ENCODE measurements at places on chromosomes 7 and 10.

DNA sequence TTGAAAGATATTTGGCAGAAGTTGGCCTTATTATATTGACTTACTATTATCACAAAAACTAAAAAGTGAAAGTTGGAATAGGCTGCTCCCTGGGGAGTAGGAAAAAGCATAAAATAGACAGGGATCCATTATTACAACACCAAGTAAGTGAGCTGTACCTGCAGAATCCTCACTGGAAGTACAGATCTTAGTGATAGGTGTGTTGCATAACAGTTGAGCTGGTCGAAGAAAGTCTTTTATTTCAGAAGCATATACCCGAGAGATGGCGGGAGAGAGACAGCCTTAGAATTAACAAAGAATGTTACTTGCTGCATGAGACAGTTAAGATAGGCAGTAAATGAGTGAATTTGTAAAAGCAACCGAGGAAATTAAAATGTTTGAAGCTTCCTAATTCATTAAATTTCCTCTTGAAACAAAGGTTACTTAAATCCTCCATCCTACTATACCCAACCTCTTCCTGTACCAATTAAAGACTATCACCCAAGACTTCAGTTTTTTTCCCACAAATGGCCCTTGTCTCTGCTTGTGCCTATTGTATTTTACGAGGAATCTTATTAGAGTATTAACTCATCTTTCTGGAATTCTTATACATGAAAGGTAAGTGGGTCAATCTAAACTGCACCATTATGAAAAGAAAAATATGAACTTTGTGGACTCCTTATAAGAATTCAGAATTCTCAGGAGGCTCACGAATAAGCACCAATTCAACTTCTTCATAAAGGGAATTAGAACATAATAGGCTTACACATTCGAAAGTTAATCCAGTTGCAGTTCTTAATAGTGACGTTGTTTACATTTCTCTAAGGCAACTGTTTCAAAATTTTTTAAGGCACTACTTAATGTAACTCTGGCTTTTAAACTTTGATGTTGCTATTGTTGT is 56.2 kb downstream of the CREM start:
- no peak for DNase-seq

- DNase-seq: no peak
Measured at GRCh38 chr10:69944761-69945160, 107.9 kb upstream of the MACROH2A2 start.

- DNase-seq: no peak
Measured at GRCh38 chr7:50660040-50660829, 95.0 kb upstream of the DDC start.

- no peak for DNase-seq
Measured at GRCh38 chr10:76892766-76893479, 744.7 kb downstream of the KCNMA1 start.

GRCh38 chr7:153407291-153408046 is 644.7 kb upstream of the DPP6 start:
- no peak for DNase-seq

GRCh38 chr7:18828260-18828993 is 289.0 kb downstream of the TWIST1 start:
- no peak for DNase-seq

DNA sequence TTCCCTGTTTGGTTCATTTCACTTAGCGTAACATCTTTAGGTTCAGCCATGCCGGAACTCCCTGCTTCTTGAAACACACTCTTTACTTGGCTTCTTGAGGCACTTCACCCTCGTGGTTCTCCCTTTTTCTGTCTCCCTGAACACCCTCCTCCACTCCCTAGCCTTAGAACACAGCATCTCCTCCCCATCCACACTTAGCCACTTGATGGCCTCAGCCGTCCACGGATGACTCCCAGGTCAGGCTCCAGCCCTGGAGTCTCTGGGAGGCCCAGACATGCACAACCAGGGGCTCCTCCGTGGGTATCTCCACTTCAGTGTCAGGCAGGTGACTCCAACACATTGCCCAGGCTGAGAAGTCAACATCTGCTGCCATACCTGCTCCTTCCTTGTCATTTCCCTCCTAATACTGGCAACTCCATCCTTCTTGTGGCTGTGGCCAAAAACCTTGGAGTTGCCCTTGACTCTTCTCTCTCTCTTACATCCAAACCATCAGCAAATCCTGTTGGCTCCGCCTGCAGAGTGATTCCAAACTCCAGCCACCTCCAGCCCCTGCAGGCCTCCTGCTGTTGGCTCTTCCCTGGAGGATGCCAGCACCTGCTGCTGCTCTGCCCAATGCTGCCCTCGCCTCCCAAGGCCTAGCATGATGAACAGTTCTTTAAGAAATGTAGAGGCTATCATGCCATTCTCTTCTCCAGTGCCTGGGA is 8.4 kb upstream of the INMT start:
- no peak for DNase-seq

DNA sequence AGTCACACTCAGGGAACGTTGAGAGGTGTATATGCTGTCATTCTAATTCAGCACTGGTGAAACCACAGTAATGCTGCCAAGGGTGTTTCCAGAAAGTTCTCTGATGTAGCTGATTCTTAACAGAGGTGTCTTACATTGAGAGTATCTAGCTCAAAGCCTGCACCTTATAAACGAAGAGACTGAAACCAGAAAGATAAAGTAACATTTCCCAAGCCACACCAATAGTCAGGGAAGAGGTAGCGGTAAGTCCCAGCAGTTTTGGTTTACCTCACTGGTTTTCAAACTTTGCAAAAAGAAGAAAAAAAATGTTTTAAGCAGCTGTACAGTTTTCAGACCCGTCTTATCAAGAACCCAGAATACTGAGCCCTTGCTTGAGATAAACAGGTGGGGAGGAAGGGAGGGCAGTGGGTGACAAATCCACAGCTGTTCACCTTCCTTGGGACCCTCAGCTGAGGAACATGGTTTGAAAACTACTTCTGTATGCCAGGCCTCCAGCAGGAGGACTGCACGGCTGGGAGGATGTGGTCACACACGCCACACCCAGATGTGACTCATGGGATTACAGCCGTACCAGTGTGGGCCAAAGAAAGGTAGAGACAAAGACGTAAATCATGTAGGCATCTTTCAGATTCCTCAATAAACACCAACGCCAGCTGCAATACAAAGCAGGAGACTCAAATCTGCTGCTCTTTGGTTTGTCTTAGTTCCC is 63.9 kb upstream of the GSDME start:
- DNase-seq: peak; percentile 44

- no peak for DNase-seq
Measured at GRCh38 chr7:74623135-74623534, 34.4 kb upstream of the GTF2I start.

DNA sequence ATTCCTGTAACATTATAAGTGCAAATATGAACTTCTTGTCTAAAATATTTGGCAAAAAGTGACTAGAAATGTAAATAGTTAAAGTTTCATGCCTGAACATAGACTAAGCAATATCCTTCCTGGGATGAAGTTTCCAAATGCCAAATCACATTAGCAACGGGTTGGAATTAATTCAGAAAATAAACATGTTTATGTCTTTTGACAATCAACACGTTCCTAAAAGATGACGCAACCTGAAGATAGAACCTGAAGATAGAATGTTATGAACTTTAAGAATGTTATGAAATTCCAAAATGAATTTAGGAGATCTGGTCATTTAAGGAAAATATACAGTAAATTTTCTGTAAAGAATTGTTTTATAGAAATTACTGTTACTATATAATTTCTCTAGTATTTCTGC is 9.2 kb downstream of the LAMB4 start:
- DNase-seq: no peak

DNA sequence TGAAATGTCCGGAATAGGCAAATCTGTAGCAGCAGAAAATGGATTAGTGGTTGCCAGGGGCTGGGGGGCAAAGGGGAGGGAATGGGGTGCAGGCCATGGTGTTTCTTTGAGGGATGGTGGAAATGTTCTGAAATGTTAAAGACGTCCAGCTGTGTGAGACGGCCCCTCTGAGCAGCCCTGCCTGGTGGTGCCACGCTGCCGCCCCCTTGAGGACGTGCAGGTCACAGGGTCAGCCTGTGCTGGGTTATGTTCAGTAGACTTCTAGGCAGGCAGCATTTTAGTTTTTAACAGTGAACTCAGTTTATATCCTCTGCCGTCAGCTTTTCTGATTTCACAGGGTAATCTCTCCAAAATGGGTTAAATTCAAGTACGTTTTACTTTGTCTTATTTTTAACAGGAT is 9.4 kb downstream of the NUB1 start:
- peak; percentile 35 for DNase-seq

GRCh38 chr10:44339218-44339617 is 45.7 kb downstream of the CXCL12 start:
- no peak for DNase-seq

DNA sequence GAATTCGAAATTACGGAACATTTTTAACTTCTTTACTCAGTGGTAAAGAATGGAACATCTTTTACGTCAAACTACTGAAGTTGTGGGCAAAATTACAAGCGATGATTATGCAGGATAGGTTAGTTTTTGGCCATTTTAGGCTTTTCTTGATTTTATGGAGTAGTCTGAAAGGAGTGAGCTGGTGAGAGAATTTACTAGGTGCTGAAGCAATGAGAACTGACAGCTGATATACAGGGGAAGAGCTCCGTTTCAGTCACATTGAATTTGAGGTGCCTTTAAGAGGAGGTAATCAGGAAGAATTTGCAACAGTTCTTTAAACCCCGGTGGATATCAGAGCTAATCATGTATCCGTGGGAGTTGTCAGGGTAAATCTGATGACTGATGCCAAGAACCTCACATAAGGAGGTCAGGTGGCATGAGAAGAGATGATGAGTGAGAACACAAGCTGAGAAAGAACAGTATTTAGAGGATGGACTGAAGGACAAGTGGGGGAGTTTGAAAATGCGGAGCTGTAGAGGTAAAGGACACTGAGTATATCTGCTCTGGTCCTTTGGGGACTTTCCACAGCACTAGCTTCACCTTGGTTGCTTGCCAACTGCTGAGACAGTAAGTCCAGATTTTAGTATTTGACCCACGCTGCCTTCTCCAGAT is 104.3 kb downstream of the AHR start:
- DNase-seq: no peak

DNA sequence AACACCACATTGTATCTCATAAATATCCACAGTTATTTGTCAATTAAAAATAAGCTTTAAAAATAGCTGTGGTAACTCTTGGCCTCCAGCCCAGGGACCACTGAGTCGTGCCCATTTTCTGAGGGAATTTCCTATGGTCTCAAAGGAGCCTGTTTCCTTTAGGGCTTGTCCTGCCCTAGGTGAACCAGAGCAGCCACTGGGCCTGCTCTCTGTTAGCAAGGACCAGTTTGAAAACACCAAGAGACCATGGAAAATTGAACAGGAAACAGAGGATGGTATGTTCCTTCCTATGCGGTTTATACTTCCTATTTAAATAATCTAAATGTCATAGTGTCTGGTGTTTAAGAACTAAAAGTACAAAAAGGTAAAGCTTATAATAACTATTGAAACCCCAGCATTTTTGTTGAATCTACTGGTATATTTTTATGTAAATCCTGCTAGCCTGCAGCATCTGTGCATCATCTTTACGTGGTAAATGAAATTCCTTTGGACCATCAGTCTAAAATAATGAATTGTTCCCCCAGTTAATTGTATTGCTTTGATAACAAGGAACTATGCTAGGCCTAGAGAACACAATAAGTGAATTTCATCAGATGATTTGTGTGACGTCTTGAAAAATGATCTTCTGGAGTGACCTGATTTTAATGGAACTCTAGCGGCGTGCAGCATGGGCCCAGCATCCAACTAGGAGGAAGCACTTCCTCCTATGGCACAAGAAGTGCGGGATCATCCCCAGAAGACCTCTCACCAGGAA is 333.7 kb downstream of the GFRA1 start:
- DNase-seq: no peak

DNA sequence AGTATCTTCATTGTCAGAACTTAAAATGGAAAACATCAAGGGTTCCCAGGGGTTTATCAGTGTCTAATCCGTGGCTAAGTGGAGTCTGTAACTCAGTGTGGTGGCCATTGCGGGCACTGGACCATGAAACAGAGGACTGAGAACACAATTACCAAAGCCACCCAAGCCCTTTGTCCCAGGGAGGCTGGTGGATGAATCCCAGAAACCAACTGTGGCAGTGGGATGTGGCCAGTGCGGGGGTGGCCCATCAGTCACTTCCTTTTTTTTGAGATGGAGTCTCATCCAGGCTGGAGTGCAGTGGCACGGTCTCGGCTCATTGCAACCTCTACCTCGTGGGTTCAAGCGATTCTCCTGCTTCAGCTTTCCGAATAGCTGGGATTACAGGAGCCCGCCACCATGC is 61.8 kb downstream of the TACC2 start:
- DNase-seq: no peak

DNA sequence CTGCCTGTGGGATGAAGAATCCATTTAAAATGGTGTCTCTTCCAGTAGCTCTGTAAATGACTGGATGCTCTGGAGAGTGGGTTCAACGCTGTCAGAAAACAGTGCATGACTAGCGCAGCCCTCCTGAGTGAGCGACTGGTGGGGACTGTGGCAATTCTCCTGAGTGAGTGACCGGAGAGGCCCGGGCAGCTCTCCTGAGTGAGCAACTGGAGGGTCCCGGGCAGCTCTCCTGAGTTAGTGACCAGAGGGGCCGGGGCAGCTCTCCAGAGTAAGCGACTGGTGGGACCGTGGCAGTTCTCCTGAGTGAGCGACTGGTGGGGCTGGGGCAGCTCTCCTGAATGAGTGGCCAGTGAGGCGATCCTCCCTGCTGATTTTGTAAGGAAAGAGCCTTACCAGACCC is 85.5 kb downstream of the WDR37 start:
- no peak for DNase-seq

GRCh38 chr10:114294549-114294948 is 55.5 kb downstream of the VWA2 start:
- DNase-seq: no peak

GRCh38 chr7:106778656-106779250 is 86.3 kb upstream of the PIK3CG start:
- no peak for DNase-seq

DNA sequence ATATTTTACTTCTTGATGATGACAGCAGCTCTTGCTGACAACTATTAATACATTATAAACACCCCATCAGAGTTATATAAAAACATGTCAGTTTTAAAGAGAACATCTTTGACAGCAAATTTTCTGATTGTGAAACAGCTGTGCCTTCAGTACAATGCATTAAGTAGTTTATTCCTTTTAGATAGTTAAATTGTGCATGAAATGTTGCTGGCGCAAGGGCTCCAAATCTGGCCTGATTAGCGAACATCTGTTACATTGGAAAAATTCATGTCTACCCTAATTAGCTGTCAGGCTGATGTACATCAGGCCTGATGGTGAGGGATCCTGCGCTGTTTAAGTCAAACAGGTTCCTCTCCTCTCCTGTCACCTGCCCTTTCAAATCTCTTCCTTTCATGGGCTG is 171.9 kb upstream of the SP8 start:
- no peak for DNase-seq

GRCh38 chr10:84076047-84076388 is 63.3 kb upstream of the GHITM start:
- no peak for DNase-seq

- DNase-seq: no peak
Measured at GRCh38 chr7:66638309-66639099, 9.8 kb downstream of the KCTD7 start.

GRCh38 chr10:132740588-132740987 is 45.4 kb downstream of the NKX6-2 start:
- DNase-seq: no peak

GRCh38 chr10:79555354-79556309 is 4.6 kb downstream of the SFTPA2 start:
- no peak for DNase-seq

- no peak for DNase-seq
Measured at GRCh38 chr7:104814671-104815400, 199.2 kb upstream of the KMT2E start.

All from stimulated activated CD4-positive, alpha-beta T cell treated with anti-CD3 and anti-CD28 coated beads, Interleukin-15, amount 100 ng/mL, for 1 hour (primary cell).